ENCODE measurements at places on chromosomes 16 and 17.

GRCh38 chr16:70790815-70791214 is 10.1 kb downstream of the VAC14 start:
- DNase-seq = no peak

DNA sequence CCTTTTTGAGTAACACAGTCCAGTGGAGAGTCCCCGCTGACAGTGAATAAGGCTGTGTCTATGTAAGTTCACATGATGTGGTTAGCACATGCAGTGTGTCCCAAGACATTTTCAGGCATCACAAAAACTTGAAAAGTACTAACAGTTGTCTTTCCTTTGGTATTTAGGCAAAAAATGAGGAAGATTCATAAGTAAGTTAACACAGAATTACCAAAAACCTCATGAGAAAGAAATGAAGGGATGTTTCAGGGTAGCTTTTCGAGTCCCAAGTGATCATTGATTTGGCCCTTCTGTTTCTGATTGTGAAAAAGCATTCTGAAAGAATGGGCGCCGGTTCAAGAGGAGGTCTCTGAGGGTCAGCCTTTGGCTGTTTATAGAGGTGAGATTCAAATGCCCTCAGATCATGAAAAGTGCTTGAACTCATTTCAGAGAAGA is 529 bp upstream of the ASPA start:
- DNase-seq = no peak

- no peak for DNase-seq
Observed at GRCh38 chr17:2266865-2267228, 36.7 kb downstream of the SMG6 start.

DNA sequence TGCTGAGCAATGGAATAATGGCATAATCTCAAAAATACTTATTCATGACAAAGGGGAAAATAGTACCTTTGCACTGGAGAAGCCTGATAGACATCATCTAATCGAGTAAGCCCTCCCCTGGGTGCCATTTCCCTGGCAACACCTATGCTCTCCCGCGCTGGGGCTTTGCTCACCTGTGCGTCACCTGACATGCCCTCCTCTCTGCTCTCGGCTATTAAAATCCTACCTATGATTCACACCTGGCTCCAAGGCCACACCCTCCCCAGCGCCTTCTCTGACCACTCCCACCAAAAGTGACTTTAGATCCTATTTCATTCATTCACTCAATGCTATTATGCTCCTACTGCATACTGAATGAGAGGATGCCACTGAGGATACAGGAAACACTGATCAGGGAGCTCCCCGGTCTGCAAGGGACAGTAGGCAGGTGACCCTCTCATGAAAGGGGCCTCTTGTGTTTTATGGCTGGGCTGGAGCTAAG is 83.9 kb downstream of the NT5M start:
- no peak for DNase-seq

DNA sequence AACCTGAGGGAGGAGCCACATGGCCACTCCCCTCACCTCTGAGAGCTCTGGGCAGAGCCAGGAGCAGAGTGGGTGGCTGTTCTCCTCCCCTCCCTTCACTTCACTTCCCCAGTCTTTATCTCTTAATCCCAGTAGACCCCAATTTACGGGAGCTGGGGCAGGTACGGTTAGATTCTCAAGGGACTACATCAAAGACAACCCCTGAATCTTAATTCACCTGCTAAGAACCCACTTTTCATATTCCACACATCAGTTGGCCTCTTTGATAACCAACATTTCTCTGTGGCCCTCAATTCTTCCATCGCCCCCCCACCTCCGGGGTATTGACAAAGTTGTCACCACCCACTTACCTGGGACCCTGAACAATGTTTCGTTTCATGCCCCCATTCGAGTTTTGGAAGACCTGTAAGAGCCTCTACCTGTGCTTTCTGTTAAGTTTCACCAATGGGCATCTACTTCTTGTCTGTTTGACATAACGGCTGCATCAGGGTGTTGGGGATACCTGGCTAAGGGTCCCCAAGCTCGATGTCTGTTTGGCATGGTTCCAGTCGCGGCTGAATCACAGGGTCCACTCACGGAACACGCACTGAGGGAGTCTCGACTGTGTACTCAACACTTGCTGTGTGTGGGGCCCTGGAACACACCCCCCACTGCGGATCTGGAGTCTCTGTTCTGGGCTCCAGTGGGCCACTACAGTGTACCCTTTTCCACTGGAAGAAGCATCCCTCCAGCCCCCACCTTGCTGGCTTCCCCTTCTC is 27.8 kb downstream of the SLC38A8 start:
- DNase-seq = no peak

GRCh38 chr16:71460236-71460635 is 1.8 kb downstream of the ZNF23 start:
- DNase-seq = no peak

DNA sequence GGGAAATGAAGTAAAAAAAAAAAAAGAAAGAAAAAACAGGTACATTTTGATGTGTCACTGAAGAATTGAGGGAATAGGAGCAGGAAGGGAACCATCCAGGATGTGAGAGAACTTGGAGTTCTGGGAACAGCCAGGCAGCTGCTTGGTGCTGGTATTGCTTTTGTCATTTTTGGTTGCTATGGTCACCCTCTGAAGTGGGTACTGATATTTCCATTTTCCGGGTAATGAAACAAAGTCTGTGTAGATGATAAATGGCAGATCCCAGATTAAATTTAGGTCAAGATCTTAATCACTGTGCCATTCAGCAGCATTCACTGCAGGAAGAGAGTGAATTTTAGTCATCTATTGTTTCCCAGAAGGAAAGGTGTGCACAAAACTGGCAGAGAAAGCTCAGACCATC is 93.6 kb downstream of the ABCA8 start:
- no peak for DNase-seq

GRCh38 chr17:39800540-39800939 is 62.8 kb downstream of the GRB7 start:
- DNase-seq = peak; percentile 78

DNA sequence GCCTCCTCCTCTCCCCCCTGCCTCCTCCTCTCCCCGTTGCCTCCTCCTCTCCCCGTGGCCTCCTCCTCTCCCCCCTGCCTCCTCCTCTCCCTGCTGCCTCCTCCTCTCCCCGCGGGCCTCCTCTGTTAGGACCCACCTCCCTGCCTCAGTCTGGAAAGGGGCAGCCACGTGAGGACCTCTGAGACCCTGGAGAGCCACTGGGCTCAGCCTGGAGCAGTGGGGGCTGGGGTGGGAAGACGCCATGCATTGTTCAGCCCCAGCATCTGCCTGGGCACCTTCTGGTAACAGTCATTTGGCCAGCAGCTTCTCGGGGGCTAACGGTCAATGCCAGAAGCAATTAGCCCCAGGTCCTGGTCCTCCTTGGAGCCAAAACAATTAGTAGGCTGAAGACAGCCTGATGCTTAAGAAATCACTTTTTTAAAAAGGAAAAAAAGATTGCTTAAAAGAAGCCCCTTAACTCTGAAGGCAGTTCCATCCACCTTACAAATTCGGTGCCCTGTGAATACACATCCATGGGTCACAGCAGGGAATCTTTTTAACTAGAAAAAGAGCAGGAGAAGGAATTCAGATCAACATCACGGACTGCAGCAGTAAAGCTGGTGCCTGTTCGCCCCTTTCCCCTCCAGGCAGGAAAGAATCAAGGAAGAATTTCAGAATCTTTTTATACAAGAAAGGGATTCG is 29.8 kb downstream of the NXN start:
- DNase-seq = no peak

DNA sequence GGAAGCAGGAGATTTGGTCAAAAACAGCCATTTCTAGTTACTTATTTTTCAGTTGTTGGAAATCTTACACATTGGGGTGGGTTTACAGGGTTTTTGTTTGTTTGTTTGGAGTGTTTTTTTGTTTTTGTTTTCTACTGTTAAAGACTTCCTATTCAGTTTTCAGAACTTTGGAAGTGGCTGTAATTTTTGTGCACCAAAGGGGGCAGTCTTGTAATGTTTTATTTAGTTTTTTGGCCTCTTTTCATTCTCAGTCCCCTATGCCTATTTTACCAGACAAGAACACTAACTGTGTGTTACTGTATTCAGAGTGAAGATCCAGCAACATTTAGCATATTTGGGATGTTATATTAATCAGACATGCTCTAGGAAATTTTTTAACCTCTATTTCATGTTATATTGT is 20.6 kb downstream of the TPPP3 start:
- peak; percentile 14 for DNase-seq

DNA sequence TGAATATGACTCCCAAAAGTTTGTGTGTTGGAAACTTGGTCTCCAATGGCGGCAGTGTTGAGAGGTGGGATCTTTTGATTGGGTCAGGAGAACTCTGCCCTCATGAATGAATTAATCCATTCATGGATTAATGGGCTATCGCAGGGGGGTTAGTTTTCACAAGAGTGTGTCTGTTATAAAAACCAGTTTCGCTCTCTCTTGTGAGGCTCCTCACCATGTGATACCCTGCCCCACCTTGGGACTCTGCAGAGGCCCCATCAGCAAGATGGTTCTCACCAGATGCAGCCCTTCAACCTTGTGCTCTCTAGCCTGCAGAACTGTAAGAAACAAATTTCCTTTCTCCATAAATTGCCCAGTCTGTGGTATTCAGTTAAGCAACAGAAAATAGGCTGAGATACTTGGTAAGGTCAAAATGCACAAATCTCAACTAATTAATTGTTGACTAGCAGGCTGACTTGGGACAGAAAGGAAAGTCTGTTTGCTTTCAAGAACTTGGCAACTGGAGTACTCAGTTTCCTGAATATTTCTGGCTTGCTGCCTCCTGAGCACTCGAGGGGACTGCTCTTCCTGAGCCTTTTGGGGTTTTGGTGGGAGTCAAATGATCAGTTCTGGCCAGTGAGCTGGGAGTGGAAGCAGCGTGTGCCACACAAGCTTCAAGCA is 13.8 kb upstream of the CCL17 start:
- no peak for DNase-seq

DNA sequence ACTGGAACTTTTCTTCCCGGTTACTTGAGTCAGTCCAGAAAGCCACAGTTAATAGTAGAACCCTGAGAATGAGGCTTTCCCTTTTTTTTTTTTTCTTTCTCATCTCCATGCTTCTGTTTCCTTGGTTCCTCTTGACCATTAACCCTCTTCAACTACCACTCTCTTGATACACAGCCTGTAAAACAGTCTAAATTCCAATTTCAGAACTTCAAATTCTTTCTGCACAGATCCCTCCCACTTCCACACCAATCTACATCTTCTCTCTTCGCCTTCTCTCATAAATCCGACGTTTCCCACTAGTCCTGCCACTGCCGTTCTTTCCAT is 588 bp downstream of the METTL16 start:
- no peak for DNase-seq

DNA sequence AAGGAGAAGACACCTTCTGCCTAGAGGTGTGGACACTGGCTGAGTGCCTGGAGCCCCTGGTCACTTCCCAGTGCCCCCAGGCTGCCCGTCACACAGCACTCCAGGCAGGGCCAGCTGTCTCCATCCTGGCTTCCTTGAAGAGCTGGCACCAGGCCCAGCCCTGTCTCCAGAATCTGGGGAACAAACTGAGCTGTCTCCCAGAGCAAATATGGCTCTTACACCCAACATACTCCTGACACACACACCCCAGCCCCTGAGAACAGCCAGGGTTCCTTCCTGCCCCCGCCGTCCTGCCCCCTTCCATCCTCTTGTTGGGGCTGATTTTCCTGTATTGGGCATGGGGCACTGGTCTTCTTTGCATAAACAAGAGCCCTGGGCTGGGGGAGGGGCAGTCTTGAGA is 9.1 kb downstream of the NHERF1 start:
- DNase-seq = no peak

GRCh38 chr16:84546669-84547545 is 42.4 kb upstream of the MEAK7 start:
- DNase-seq = no peak

GRCh38 chr17:4968486-4969046 is 949 bp upstream of the SPAG7 start:
- no peak for DNase-seq

GRCh38 chr17:61247439-61247838 is 152.2 kb upstream of the TBX2 start:
- DNase-seq = no peak

GRCh38 chr16:67936124-67936879 is at the start of gene PSMB10:
PSMB10 (minus strand) TSS chr16:67936850; CDS start chr16:67936749, 101 bp downstream.
- DNase-seq = no peak

DNA sequence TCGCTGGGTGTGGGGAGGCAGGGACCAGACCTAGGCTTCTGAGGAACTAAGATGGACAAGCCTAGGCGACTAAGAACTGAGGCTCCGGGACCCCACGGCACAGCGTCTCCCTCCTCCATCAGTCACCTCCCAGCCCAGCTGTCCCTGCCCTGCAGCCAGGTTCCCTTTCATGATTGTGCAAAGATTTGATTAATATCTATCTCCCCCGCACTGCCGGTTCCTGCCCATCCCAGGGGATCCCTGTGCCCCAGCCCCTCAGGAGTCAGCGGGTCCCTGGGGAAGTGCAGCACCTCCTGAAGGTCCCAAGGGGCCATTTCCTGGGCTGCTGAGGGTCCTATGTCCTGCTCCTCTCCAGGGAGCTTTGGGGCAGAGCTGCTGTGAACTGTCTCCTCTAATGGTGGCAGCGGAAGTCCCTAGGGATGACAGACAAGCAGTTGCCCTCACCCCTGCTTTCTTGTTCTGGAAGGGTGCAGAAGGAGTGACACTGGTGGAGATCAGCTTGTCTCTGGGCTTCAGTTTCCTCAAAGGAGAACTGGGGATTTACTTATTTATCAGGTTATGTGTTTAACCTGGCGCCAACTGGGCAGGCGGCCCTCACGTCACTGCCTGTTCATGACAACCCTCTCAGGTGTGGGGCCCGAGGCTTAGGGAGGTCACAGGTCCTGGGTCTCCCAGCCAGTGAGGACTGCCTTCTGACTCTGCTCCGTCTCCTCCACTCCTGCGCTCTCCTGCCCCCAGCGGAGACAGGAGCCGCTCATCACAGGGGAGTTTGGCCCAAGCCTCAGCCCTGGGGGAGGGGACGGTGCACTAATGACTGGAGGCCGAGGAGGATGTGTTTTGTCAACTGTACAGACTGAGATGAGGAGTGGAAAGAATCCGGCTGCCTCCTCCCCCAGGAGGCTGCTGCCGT is 1.9 kb upstream of the C16orf74 start:
- DNase-seq = no peak

GRCh38 chr17:45951403-45951802 is 47.6 kb upstream of the STH start:
- DNase-seq = no peak

GRCh38 chr17:1058423-1059130 is 61.6 kb downstream of the TIMM22 start:
- DNase-seq = peak; percentile 36

DNA sequence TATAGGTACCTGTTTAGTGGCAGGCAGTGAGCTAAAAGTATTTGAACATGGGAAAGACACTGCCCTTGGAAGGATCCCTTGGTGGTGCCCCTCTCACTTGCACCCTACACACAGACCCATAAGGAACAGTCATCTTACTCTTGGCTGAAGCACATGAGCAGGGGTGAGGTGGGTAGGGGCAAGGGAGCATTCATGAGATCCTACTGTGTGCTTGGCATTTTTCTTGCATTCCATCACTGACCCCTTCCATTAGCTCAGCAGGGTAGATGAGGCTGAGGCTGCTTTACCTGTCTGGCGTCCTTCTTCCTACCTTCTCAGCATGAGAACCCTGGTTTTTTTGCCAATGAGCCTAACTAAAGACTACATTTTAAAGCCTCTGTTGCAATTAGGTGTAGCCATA is 48.3 kb downstream of the CCT6B start:
- DNase-seq = no peak

- no peak for DNase-seq
Observed at GRCh38 chr16:85286066-85286831, 174.0 kb upstream of the CIBAR2 start.

- peak; percentile 82 for DNase-seq
Observed at GRCh38 chr17:9576521-9577372, at the start of gene CFAP52. CFAP52 (plus strand) TSS chr17:9576642; CDS start chr17:9576696, 54 bp downstream.
